ENCODE measurements at places on chromosomes 4 and X.

GRCh38 chr4:158912390-158912789, 143.6 kb downstream of the FNIP2 start:
- no peak for DNase-seq

DNA sequence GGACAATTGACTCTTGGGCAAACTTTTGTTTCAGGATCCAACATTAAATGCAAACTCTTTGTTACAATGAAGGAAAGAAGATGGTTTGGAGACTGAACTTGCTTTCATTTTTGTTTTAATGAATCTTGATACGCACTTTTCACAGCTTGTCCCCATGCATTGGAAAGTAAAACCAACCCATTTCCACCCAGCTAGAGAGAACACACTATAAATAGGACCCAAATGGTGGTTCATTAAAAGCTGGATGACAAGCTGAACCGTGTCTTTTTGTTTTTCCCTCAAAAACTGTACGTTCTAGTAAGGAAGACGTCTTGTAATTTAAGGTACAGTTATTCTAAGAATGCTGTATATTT, 95.3 kb upstream of the EGFL6 start:
- no peak for DNase-seq

DNA sequence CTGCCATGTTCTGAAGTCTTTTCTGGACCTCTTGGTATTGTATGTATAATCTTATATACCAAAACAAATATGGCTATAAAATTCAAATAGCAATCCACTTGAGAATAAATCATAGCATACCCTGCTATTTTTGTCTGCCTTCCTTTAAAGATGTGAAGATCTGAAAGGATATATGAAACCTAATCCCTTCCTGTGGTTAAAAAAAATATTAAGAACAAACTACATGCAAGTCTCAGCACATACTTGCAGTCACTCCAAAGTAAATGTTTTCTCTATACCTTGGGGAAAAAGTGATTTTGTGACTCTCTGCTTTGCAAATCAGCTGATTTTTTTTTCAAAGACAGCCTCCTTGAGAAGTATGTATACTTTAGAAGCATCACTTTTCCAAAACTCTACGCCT, 322.9 kb downstream of the ANKRD50 start:
- DNase-seq: no peak

DNA sequence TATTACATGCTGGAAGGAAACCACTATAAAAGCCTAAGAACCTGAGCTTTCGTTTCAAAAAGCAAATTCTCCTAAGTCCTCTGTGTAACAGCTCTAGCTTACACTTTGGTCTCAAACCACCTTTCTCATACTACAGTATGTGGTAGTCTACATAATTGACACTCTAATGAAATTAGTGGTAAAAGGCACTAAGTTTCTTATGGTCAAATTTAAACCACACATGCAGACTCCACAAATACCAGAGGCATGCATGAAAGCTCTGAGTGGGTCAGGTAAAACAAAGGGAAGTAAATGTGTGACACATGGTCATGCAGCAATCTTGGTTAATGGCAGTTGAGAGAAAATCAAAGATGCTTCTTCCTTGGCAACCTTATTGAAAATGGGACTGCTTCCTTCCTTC, 187.8 kb downstream of the CCNG2 start:
- DNase-seq: no peak

- no peak for DNase-seq
Observed at GRCh38 chr4:112942077-112942476, 107.4 kb upstream of the ANK2 start.

DNA sequence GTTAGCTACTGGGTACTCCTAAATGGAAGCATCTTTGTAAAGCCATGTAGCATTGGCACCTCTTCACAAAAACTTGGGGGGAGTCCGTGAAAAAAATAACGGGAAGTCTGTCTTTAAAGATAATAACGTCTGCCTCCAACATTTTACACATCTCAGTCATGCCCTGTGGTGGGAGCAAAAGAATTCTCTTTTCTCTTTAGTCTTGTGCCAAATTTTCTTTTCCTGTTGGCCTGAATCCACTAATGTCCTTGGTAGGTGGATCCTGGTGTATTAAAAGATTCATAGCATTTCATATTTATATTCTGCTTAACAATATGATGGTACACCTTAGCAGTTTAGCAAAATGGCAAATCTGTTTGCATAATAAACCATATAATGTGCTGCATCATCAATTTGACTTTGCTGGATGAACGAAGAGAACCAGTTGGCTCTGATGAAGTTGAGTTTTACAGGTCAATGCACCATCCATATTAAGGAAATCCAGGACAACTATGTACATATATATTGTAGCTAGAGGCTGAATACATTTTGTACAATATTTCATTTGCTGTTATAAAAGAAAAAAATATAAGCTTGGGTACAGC, 746.4 kb upstream of the MAGEB2 start:
- DNase-seq: no peak

- DNase-seq: no peak
Observed at GRCh38 chr4:48570646-48571220, 80.7 kb downstream of the ZAR1 start.

- DNase-seq: no peak
Observed at GRCh38 chr4:156976147-156976546, 4.5 kb upstream of the PDGFC start.

GRCh38 chr4:9703391-9703790, 78.0 kb upstream of the DRD5 start:
- no peak for DNase-seq

DNA sequence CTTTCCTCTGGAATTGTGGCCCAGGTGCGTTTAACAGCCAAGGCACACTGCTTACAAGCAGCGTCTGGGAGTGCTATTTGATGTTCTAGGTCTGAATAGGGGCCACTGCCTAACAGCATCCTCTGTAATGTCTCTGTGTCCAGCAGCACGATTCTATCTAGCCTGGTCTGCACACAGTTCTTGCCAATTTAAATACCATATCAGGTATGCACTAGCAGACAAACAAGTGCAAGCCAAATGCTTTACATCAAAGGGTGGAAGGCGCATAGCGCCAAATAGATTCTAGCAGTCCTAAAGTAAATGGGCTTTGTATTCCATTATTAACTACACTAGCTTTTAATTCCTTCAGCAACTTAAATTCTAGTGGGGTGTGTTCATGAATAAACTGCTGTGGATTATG, 15.8 kb upstream of the UGDH start:
- DNase-seq: no peak

GRCh38 chr4:1543976-1544375, 137.7 kb upstream of the NKX1-1 start:
- DNase-seq: no peak

DNA sequence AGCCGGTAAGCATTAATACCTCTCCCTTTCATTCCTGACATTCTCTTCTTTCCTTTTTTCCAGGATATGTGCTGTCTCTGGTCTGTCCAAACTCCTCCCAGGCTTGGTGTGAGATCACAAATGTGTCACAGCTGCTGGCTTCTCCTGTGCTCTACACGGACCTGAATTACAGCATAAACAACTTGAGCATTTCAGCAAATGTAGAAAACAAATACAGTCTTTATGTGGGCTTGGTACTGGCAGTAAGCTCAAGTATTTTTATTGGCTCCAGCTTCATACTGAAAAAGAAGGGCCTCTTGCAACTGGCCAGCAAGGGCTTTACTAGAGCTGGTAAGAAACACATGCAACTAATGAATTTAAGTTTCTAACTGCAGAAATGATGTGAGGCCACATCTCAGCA, 8.4 kb downstream of the NIPAL1 start:
- DNase-seq: no peak

DNA sequence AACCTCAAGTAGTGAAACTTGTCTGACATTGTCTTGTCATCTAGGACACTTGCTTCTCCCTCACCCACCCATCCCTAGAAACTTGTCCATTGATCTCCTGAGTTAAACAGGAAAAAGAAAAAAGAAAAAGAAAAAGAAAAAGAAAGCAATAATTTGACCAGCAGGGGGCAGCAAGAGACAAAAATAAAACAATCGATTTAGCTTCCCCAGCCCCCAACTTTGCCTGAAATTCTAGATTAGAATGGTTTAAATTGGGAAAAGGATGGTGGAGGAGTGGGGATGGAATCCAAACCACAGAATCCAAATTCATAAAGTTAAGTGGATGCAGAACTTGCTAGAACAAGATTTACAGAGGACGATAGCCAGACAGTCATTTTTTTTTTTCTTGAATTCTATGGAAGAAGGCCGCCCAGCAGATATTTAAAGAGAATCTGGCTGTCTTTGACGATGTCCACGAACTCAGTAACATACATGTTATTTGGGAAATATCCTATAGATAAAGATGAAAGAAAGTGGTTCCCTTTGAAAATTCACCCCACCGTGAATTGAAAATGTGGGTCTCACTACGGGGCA, 282.9 kb downstream of the USP46 start:
- DNase-seq: peak; percentile 57

DNA sequence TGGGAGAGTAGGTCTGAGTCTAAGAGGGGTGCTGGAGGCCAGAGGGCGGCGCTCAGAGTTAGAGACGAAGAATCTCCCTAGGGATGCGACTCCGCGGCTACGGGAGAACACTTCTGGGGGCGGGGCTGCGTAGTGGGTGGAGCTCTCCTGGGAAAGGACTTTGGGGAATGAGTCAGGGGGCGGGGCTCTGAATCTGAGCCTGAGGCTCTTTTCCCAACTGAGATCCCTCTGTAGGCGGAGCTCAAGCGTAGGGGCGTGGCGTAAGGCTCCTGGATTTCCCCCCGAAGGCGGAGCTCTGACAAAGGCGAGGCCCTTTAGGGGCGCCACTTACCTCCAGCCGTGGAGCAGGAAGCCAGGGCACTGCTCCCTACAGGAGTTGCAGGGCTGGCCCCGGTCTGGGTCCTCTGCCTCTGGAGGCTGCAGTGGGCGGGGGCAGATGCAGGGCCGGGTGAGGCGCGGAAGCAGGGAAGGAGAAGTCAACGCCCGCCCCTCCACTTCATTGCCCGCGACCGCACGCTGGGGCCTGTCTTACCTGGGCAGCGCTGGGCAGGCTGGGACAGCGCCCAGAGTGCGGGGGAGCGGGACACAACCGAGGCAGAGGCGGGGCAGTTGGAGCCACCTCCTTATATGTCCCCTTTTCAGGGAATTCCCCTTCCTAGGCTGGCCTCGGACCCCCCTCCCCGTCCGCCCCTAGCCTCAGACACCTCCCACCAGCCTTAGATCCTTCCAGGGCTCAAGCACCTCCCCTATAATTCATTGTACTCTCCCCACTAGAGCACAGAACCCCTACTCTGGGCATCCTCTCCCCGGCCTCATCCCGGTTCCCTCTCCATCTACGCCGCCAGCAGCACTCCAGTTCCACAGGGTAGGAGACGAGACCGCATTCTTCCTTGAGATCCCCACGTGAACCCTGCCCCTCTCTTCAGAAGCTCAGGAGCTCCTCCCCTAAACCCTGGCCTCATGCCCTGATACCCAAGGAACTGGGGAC, 1.6 kb downstream of the PRICKLE3 start:
- DNase-seq: peak; percentile 89

GRCh38 chrX:10944136-10944885, 166.8 kb upstream of the HCCS start:
- DNase-seq: no peak

DNA sequence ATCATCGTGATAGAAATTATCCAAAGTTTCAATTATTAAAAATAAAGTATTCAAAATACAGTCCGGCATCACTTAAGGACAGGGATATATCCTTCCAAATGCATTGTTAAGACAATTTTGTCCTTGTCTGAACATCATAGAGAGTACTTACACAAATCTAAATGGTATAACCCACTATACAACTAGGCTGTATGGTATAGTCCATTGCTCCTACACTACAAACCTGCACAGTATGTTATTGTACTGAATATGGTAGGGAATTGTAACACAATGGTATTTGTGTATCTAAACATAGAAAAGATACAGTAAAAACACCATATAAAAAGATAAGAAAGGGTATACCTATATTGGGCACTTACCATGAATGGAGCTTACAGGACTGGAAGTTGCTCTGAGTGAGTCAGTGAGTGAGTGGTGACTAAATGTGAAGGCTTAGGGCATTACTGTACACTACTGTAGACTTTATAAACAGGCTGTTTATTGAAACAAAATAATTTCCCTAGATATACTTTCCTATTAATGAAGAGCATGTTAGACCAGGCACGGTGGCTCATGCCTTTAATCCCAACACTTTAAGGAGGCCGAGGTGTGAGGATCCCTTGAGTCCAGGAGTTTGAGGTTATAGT, 44.8 kb upstream of the PTPN13 start:
- no peak for DNase-seq

DNA sequence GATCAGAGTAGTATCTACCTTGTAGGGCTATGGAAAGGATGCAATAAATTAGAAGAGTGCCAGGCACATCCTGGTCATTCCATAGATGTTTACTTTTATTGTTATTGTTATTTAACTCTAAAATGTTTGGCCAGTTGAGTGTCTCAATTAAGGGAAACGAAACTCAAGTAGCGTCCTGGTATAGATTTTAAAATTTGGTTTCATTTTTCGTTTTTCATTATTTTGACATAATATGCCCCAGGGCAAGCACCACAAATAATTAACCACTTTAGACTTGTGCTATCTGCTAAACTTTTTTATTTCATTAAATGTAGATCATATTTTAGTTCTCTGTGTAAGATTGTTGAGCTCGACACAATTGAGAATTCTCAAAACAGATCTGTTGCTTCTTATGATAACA, 179.7 kb upstream of the PRPS2 start:
- no peak for DNase-seq

- DNase-seq: no peak
Observed at GRCh38 chr4:182975806-182976205, 58.6 kb upstream of the DCTD start.
